Activated CD4-positive, alpha-beta T cell treated with anti-CD3 and anti-CD28 coated beads, Interleukin-2, amount 50 U/mL, for 48 hours (primary cell): ENCODE measurements at places on chromosomes 3 and 15.

DNA sequence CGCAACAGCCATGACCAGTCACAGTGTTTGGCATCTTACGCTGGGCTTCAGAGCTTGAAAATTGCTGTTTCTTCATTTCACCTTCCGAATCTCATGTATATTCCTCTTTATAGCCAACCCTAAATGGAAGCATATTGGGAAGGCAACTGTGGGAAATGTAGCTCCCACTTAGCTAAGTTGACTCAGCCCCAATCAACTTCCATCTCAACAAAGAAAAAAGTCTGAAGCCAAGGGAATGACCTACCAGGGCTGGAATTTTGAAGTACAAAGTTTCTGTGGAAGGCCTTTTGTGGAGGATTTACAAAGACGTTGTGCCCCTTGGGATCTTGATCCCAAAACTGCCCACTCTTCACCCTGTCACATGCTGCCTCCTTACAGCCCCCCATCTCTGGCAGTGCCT, 85.2 kb upstream of the OXTR start:
- no peak for DNase-seq

DNA sequence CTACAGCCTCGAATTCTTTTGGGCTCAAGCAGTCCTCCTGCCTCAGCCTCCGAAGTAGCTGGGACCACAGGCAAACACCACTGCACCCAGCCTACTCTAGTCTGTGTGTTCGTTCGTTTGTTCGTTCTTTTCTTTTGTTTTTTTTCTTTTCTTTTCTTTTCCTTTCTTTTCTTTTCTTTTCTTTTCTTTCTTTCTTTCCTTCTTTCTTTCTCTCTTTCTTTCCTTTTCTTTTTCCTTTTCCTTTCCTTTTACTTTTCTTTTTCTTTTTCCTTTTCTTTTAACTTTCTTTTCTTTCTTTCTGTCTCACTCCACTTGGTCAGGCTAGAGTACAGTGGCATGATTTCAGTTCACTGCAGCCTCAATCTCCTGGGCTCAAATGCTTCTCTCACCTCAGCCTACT, 36.8 kb downstream of the LMLN start:
- DNase-seq, result no peak

DNA sequence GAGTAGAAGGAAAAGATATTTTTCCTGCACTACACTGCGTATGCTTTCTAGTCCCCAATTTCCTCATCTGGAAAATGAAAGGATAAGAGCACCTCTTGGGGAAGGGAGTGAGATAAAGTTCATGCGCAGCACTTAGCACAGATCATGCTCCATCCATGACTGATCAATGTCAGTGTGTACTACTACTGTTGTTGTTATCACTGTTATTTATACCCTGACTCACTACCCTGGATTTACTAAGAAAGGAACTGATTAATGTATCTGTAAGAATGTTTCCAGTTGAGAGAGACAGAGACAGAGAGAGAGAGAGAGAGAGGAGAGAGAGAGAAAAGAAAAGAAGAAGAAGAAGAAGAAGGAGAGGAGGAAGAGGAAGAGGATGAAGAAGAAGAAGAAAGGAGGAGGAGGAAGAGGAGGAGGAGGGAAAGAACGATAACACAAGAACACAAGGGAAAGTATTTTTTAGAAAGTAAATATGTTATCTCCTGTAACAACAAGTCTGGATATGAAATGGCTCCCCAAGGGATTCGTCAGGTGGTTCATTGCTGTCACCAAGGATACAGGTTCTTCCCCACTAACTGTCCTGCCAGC, 212.2 kb upstream of the PROK2 start:
- DNase-seq, result no peak

GRCh38 chr3:102114264-102114979, 265.1 kb downstream of the NFKBIZ start:
- peak; percentile 21 for DNase-seq

DNA sequence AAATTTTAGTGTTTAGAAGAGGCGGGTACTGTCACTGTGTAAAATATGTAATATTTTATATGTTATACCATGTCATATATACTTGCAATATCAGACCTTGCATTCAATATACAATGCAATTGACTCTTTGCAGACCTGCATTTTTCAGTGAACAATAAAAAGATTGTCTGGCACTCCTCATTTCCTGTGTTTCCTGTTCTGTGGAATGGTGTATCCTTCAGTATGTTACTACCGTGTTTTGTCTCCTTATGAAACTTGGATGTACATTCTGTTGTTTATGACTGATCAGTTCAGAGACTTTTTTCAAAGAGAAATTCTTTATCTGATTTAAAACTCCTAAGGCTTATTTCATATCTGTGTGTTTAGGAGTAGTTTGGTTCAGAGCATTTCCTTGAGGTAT, 31.5 kb downstream of the APH1B start:
- DNase-seq, result no peak

GRCh38 chr3:192339214-192339613, 388.1 kb downstream of the FGF12 start:
- no peak for DNase-seq

- no peak for DNase-seq
Measured at GRCh38 chr3:12947504-12948369, 106.4 kb upstream of the RPL32 start.

GRCh38 chr3:14920536-14920935, 26.8 kb upstream of the NR2C2 start:
- DNase-seq, result no peak

DNA sequence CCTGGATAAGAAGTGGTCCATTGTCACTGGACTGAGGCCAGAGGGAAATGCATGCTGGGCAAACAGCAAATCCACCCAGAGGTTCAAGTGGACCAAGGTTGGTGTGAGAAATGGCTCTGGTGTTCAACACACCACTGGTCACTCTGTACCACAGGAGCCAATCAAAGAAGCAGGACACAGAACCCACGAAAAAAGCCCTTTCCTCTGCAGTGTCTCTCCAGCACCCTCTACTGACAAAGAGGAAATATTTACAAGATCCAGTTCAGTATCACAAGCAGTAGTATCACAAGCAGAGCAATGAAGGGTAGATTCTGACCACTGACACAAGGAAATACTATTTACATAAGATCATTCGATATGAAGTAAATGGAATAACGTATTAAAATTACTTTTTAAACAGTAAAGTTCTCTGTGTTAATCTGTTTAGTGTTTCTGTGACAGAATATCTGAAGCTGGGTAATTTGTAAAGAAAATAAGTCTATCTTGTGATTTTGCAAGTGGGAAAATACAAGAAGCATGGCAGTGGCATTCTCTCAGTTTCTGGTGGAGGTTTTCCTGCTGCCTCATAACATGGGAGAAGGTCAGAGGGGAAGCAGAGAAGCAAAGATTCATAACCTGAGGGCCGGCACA, 390.7 kb downstream of the EFHB start:
- no peak for DNase-seq

- DNase-seq, result no peak
Measured at GRCh38 chr15:81323559-81323943, 390 bp downstream of the STARD5 start.

- DNase-seq, result no peak
Measured at GRCh38 chr3:54376142-54376807, 253.9 kb downstream of the CACNA2D3 start.
